ENCODE measurements at places on chromosomes 5 and 9. TPM values are rescaled to one million over a fixed set of nuclear protein-coding genes. Genes with fewer than 3 reads are reported as not detected.

The INSL4 gene
- not detected for total RNA-seq

The PCDHGB5 gene
- total RNA-seq: 0.40 TPM

The RPL12 gene
- total RNA-seq: 1,776 TPM

The DEPDC1B gene
- total RNA-seq: 0.46 TPM

DNA sequence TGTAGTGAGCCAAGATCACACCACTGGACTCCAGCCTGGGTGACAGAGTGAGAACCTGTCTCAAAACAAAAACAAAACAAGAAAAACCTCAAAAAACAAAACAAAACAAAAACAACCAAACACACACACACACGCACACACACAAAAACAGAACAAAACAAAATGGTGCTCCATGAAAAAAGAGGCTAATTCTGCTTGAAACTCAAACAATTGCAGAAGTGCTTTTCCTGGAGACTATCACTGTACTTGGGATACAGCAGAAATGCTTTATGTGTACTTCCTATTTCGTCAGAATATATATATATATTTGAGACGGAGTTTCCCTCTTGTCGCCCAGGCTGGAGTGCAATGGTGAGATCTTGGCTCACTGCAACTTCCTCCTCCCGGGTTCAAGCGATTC, 49.9 kb upstream of the HSPA9 start:
- DNase-seq: no peak

- no peak for DNase-seq
Measured at GRCh38 chr9:80954521-80954920, 734.8 kb downstream of the TLE1 start.

- no peak for DNase-seq
Measured at GRCh38 chr5:113634957-113635356, 121.5 kb downstream of the YTHDC2 start.

DNA sequence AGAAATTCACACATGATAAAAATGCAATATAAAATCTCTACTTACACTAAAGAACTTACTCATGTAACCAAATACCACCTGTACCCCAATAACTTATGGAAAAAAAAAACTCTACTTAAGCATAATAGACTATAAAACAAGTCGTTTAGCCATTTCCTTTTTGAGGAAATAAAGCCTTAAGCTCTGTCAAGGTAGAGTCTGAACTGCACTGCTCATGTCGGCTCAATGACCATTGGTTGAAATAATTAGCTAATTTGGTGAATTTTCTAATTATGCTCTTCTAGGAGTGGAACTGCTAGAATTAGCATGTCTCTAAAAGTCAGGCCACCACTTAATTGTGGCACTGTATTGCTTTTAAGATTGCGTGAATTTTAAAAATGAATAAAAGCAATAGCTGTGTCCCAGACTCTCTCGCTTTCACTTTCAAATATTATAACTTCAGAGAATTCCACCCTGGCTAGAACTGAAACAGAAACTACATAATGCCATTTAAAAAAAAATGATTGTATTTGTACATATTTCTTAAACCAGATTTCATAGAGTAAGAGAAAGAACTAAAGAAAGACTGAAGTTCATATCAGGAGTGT, 113.0 kb upstream of the PCA3 start:
- no peak for DNase-seq

DNA sequence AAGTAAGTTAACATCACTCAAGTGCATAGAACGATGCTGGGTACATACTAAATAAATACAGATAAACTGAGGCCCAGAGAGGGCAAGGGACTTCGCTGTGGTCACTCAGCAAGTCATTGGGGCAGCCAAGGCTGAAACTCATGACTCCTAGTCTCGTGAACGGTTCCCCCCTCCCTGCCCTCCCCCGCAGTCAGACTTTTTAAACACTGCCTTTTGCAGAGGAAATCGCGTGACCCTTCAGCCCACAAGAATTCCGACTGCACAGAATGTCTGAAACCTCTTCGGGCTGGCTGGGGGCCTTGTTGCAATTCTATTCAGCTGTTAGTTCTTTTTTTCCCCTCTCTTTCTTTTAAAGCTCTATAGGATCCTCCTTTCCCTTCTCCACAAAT, 28.1 kb downstream of the NEK6 start:
- no peak for DNase-seq

DNA sequence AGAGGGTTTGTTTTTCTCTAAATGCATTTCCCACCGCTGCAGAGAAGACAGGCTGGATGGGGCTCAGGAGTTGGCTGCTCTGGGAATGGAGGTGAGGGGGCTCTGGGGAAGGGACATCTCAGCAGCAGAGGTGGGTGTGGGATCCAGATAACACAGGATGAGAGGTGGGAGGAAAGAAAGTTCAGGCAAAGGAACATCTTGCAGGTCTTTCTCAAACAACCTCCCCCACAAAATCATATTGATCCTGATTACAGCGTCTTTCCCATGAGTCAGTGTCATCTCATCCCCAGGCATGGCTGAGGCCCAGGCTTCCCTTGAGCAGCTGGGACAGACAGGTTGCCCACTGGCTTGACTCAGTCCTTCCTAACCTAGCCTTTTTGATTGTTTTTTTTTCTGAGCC, 11.3 kb upstream of the ACSL6 start:
- no peak for DNase-seq

DNA sequence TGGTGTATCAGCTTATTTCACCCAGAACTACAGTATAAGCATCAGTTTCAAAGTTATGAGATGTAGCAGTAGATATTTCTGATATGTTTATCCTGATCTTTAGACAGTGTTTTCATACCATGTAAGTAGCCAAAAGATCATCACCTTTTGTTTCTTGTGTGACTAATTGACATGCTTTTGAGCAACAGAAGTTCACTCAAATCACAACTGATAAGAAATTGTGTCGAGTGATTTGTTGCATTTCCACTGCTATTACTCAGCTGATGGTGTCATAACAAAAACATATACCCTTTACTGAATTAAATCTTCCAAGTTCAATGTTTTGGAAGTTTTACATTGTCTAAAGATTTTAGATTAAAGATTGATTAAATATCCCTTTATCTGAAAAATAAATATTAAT, 324.5 kb downstream of the TUSC1 start:
- no peak for DNase-seq

GRCh38 chr5:171445644-171446516, 26.4 kb downstream of the FGF18 start:
- no peak for DNase-seq

DNA sequence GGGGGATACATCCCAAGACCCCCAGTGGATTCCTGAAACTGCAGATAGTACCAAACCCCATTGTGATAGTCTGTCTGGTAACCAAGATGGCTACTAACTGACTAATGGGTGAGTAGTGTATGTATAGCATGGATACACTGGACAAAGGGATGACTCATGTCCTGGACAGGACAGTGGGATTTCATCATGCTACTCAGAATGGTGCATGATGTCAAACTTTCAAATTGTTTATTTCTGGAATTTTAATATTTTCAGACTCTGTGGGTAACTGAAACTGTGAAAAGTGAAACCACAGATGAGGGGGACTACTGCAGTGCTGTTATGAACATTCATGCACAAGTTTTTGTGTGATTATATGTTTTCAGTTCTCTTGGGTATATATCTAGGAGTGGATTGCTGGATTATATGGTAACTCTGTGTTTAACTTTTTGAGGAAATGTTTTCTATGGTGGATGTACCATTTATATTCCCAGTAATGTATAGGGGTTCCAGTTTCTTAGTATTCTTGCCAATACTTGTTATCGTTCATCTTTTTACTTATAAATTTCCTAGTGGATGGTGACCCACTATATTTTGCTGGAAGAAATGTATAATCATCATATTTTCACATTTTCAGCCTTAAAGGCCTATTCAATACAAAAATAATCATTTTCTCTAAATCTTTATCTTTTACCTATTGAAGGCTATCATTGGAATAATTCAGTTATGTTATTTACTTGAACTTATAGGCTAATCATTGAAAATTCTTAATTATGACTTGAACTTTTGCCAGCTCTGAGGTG, 140.9 kb downstream of the NR3C1 start:
- no peak for DNase-seq

Measured in T-cell (primary cell).